ENCODE measurements at places on chromosomes 6 and 20.

DNA sequence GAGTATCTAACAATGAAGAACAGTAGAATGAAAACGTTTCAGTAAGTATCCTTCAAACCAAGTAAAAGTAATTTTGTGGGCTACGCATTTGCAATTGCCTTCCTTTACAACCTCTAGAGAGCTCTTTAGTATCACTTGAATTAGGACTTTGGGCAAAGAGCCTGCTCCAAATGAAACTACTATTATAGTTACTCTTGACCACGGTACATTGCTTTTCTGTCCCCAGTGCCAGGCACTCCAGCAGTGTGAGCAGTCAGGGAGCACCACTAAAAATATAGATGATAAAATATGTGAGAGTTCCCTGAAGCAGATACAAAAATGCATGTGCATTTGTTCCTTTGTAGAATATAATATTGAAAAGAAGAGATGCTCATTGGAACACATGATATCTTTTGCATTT, 450.1 kb upstream of the MANEA start:
- no peak for DNase-seq

GRCh38 chr20:23119456-23120216, 33.5 kb upstream of the CD93 start:
- no peak for DNase-seq

- no peak for DNase-seq
These were observed 59.4 kb upstream of the BACH2 start for GRCh38 chr6:90356012-90356421.

GRCh38 chr6:80489911-80490635, 383.6 kb downstream of the BCKDHB start:
- no peak for DNase-seq

GRCh38 chr6:113649880-113650609, 207.1 kb upstream of the MARCKS start:
- no peak for DNase-seq

DNA sequence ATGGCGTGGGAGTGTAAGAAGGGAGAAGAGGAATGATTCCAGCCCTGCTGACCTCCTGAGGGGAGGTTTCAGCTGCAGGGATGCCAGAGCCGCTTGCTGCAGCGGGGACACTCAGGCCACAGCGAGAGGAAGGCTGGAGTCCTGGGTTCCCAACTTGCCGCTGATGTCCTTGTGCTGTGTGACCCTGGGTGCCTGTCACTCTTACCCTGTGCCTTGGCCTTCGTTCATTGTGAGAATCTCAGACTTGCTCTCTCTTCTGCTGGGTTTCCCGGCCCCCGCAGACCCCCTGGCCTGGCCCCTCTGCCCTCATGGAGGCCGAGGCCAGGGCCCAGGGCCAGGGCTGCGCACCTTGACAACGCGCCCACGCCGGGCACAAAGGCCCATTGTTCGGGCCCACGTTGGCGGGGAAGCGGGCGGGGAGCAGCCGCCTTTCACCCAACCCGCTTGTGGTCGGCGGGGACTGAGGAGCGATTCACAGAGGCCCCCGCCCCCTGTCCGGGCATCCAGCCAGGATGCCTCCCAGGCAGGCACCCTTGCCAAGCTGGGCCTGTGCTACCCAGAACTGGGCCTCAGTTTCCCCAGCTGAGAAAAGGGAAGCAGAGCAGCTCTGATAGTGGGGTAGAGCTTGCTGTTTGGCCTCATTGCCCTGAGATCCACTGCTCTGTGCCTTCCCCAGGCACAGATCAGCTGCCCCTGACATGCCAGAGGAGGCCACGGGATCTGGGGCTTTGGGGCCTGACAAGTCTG, 52.4 kb downstream of the CEBPB start:
- no peak for DNase-seq

Data from OCI-LY7 (cell line).